ENCODE measurements at places on chromosomes 4 and X. TPM values are rescaled to one million over a fixed set of nuclear protein-coding genes. Genes with fewer than 3 reads are reported as not detected.

CLIC2 gene
- 3.2 TPM for total RNA-seq

DNA sequence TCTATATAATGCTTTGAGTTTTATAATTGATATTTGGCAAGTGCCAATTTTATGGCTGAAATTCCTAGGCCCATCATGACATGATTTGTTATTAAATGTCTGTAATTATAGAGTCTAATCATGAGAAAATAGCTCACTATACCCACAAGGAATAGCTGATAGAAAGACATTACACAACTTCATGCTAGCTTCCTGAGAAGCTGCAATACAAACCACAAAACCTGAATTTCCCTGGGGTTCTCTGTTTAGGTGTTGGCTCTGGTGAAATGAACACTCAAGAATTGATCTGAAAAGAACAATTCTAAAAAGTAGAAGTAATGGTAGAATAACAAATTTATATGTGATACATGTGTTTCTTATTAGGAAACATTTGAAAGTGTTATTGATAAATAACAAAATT lies 169.6 kb downstream of the GASK1B start:
- H3K27me3 ChIP-seq: no peaks in the 10 kb centered on the region
- H3K4me1 ChIP-seq: no peaks in the 10 kb centered on the region
- DNase-seq: no peak
- H3K27ac ChIP-seq: no peak overlapping the region
- H3K36me3 ChIP-seq: no peaks in the 10 kb centered on the region
- H3K4me3 ChIP-seq: no peak overlapping the region

PHEX gene
- total RNA-seq: 0.56 TPM

TASL gene
- total RNA-seq: 1.1 TPM

GRCh38 chrX:53637479-53637878 lies 49.0 kb downstream of the HUWE1 start:
- no peak overlapping the region for H3K27ac ChIP-seq
- no peaks in the 10 kb centered on the region for H3K27me3 ChIP-seq
- no peak overlapping the region for H3K4me3 ChIP-seq
- DNase-seq: no peak
- H3K4me1 ChIP-seq: no peaks in the 10 kb centered on the region
- H3K36me3 ChIP-seq: peaks cover 3% of the 10 kb centered on the region

DNA sequence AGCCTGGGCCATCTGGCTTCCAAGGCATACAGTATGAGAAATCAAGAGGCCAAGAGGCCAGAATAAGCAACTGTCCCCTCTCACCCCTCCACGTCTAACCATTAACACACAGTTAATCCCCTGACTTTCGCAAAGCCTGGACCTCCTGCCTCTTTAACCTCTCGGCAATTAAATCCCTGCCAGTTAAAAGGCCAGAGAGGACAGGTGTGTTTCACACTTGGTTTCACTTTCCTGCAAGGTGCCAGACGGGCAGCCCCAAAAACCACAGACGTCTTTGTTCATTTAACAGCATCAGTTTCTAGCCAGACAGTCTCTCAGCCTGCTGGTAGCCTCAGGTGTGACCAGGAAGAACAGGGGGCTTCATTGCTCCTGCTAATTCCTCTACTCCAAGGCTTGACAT lies 91.1 kb upstream of the KIT start:
- no peak for DNase-seq
- no peaks in the 10 kb centered on the region for H3K36me3 ChIP-seq
- no peaks in the 10 kb centered on the region for H3K27me3 ChIP-seq
- H3K4me3 ChIP-seq: no peak overlapping the region

Measured in colonic mucosa (tissue), 4 donors.